ENCODE measurements at places on chromosomes 13 and 19.

GRCh38 chr13:110346661-110347067 is 39.6 kb downstream of the COL4A2 start:
- DNase-seq = no peak

DNA sequence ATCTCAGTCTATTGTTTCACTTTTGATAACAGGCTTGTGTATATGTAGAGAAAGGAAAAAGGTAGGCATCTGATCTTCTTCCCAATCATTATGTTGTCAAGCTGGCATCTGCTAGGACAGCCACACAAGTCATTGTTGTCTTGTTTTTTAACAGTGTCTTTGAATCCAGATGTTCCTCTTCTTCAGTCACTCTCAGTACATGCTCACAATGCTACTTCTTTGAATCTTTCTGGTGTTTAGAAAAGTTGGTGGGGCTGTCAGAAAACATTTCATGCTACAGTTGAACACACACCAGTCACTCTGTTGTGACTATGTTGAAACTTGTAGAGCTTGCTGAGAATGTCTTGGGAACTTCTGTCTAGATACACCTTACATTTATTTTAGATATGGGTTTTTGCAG is 1231.4 kb upstream of the MIR17HG start:
- no peak for DNase-seq

- no peak for DNase-seq
These were observed 458.3 kb downstream of the COG6 start for GRCh38 chr13:40113643-40114304.

GRCh38 chr13:94917824-94918223 is 205.5 kb upstream of the SOX21 start:
- no peak for DNase-seq

Measured in breast epithelium (tissue), 4 donors.